Activated CD4-positive, alpha-beta memory T cell treated with anti-CD3 and anti-CD28 coated beads, Interleukin-2, amount 10 ng/mL, durations not matched to agents 7 days and 5 days (primary cell): ENCODE measurements at places on chromosomes 4 and X. TPM values are rescaled to one million over a fixed set of nuclear protein-coding genes. Genes with fewer than 3 reads are reported as not detected.

- DNase-seq: no peak
- no peaks in the 10 kb centered on the region for H3K36me3 ChIP-seq
- no peak overlapping the region for H3K4me3 ChIP-seq
Measured at GRCh38 chrX:41956027-41956426, 32.7 kb upstream of the CASK start.

DNA sequence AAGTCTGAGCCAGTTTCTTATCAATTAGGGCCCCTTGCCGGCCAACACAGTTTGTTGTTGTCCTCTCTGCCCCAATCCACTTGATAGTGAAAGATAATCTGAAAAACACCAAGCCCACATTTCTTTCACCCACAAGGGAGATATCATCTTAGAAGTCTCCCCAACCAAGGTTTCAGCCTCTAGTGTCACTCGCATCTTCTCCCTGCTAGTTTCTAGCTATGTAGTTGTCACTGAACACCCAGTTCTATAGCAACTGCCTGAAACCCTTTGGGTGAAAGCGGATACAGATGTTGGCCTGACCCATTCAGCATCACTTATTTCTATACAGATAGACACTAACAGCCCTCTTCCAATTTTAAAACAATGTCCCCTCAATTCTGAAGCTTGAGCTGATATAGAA, 116.3 kb downstream of the BMP15 start:
- no peaks in the 10 kb centered on the region for H3K4me1 ChIP-seq
- H3K27me3 ChIP-seq: peaks cover 2% of the 10 kb centered on the region
- no peak overlapping the region for H3K27ac ChIP-seq
- no peak for DNase-seq
- no peaks in the 10 kb centered on the region for H3K36me3 ChIP-seq
- no peak overlapping the region for H3K4me3 ChIP-seq

GRCh38 chr4:37760840-37761239, 65.6 kb upstream of the PGM2 start:
- H3K27me3 ChIP-seq: no peaks in the 10 kb centered on the region
- no peaks in the 10 kb centered on the region for H3K36me3 ChIP-seq
- H3K4me3 ChIP-seq: no peak overlapping the region
- peaks cover 13% of the 10 kb centered on the region for H3K4me1 ChIP-seq

- H3K27me3 ChIP-seq: no peaks in the 10 kb centered on the region
- peaks cover 34% of the 10 kb centered on the region for H3K36me3 ChIP-seq
- H3K4me3 ChIP-seq: peak overlapping the region; percentile 96
- H3K27ac ChIP-seq: peak overlapping the region; percentile 93
- peaks cover 26% of the 10 kb centered on the region for H3K4me1 ChIP-seq
Measured at GRCh38 chrX:40646489-40647306, 663 bp downstream of the CXorf38 start.

GRCh38 chr4:119638359-119638758, 9.8 kb upstream of the PDE5A start:
- no peak overlapping the region for H3K4me3 ChIP-seq
- no peaks in the 10 kb centered on the region for H3K4me1 ChIP-seq
- no peak overlapping the region for H3K27ac ChIP-seq
- no peak for DNase-seq

FOXP3 gene
- 19.1 TPM for total RNA-seq

DNA sequence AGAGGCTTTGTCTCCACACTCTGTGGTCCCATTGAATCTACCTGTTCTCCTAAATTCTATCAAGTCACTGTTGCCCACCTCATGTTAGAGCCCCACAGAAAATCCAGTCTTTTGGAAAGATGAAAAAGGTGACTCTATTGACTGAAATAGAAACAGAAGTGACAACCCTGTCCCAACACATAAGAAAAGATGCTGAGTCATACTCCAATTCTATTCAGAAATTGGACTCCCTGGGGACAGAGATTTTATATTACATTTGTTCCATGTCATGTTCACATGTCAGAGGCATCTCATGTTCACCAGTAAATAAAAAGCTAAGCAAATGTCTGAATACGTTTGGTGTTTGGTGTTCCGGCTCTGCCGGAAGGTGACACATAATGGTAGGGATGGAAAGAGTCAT, 2.9 kb upstream of the GRPR start:
- no peak for DNase-seq
- H3K27ac ChIP-seq: no peak overlapping the region
- H3K36me3 ChIP-seq: no peaks in the 10 kb centered on the region
- no peak overlapping the region for H3K4me3 ChIP-seq
- H3K4me1 ChIP-seq: peaks cover 17% of the 10 kb centered on the region

DNA sequence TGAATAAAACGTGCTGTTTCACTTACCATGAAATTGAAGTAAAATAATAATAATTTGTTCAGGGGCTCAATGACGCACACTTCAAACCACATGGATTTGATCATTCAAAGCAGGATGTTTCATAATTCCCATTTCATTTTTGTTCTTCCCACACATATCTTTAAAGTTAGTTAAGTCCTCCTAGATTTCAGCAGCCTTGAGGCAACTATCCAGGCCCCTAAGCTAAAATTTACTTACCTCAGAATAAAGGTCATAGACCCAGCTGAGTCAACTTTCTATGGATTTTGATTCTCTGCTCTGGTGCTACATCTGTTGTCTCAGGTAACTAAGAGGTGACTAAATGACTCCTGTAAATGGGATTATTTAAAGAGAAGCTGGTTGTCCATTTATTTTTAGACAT, 25.0 kb downstream of the GPR174 start:
- H3K27me3 ChIP-seq: no peaks in the 10 kb centered on the region
- peaks cover 85% of the 10 kb centered on the region for H3K4me1 ChIP-seq

DNA sequence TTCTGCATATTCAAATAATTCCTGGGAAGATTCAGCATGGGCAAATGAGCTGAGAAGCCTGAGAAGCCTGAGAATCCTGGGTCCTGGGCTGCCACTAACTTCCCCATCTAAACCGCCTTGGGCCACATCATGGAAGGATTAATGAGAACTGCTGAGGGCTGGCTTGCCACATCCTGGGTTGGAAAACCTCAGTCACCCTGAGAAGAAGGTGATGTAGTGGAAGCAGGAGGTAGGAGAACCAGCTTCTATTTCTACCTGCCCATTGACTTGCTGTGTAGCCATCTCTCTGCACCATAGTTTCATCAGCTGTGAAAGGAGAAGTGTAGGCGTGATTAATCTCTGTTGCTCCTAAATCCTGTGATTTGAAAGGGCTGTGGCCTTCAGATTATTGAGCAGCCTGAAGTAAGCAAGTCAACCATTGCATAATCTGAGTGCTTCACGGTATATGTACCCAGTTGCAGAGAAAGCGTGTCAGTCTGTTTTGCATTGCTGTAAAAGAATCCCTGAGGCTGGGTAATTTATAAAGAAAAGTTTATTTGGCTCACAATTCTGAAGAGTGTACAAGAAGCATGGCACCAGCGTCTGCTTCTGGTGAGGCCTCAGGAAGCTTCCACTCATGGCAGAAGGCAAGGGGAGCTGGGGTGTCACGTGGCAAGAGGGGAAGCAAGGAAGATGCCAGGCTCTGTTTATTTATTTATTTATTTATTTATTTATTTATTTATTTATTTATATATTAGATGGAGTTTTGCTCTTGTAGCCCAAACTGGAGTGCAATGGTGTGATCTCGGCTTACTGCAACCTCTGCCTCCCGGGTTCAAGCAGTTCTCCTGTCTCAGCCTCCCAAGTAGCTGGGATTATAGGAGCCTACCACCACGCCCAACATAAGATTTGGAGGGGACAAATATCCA, 140.9 kb upstream of the ATP6AP2 start:
- no peak overlapping the region for H3K27ac ChIP-seq
- H3K4me3 ChIP-seq: no peak overlapping the region
- DNase-seq: no peak
- H3K36me3 ChIP-seq: no peaks in the 10 kb centered on the region
